ENCODE measurements at places on chromosomes 5 and 9.
A peak's percentile ranks its signal among the peaks of the same experiment; 100 is the strongest.

GRCh38 chr5:10987925-10988504 is 227.0 kb upstream of the DAP start:
- DNase-seq: peak; percentile 52

DNA sequence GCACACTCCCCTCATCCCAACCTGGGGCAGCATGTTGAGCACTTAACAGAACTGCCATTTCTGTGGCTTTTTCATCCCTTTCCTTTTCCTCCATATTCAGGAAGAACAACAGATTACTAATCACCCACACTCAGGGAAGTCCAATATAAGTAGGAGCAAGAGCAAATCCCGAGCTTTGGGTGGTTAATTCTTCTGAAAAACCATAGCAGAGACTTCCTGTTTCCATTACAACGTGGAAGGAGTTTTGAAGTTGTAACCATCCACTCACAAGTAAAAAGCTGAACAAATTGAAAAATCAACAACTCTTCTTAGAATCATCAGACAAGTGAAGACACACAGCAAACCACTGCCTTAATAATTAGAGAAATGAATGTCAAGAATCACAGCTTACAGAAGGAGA is 8.2 kb downstream of the CTSL start:
- no peak for DNase-seq

DNA sequence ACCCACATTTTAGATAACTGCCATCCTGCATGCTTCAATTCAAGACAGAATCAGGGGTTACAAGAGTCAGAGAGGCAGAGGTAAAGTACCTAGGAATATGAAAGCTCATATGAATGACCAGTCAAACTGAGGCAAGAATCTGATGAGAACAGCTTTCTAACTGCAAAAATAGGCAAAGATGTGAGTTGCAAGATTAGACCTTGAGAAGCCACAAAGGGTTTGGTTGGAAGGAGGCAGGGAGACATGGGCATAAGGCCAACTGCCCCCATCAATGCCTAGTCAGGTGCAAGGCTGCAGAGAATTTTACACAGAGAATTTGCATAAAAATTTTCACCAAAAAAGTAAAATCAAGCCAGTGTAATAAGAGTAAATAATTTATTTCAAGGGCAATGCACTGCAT is 12.8 kb downstream of the FAM114A2 start:
- no peak for DNase-seq

DNA sequence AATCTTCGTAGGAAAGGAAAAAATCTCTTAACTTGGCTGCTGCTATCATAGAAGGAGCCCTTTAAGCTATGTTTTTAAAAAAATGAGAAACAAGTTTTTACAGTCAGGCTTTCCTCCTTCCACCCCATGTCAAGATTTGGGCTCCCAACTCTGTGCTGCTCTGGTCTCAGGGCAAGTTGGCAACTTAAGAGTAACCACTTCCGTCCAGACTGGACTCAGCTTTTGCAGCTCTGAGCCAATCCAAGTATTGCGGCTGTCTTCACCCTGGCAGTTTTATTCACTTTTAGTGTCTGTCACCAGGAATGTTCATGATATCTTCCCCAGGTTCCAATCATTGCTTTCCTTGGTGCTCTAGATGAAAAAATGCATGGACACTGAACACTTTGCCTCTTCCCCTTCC is 115.9 kb upstream of the GAS1 start:
- DNase-seq: peak; percentile 71

DNA sequence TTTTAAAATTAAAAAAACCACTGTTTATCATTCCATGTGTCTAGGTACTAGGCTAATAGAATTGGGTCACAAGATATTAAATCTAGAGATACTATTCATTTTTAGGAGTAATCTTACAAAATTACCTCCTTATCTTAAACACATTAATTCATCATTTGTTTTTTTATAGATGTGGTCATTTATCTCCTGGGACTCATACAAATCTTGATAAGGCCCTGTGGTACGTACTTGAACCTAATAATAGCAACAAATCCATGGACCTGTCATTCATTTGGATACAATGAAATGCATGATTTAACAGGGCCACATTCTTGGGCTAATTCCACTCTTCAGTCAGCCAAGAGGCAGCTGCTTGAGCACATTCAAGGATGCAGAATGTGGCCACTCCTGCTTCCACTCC is 66.4 kb upstream of the MARCHF11 start:
- no peak for DNase-seq

GRCh38 chr5:103223031-103223955 is 35.3 kb upstream of the MACIR start:
- no peak for DNase-seq

- DNase-seq: peak; percentile 62
Observed at GRCh38 chr5:180390441-180391190, 37.5 kb upstream of the GFPT2 start.

DNA sequence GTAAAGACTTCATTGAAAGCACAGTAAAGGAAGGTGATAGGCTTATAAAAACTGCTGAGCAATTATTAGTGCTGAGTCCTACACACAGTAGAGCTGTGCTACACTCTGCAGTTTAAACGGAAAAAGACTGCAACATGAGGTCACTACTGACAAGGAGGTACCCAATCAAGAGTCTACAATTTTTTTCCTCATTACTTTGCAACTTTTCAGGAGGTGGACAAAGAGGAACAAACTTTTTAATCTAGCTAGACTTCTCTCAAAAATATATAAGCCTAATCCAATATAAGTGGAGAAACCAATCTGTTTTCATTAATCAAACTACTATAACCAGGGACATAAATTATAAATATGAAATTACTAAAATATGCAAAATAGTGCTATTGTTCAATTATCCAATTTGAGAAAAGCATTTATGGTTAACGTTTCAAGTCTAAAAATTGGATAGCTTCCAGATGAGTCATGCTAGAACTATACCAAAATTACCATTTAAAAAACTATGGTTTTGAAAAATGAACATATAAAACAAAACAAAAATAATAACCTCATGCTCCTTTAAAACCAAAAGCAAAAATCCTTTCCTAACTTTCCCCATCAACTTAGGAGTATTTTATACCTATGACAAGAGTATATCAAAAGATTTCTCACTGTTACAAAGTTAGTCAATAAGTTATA is 37.7 kb downstream of the FAM13B start:
- no peak for DNase-seq

DNA sequence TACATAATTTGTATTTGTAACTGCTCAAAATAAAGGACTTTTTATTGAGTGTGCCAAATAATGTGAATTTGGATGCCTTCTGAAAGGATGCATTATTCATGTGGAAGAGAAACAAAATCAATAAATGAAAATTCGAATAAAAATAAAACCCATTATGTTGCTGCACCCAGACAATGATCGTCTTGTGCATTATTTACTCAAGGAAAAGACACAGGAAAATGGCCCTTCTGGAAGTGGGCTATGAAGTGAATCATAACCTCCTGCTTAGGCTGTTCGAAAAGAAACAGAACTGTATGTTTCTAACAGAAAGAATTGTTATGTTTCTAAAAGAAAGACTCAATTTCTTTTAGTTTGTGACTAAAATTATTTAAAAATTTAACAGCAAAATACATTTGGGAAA is 168.9 kb upstream of the NFIB start:
- DNase-seq: no peak

DNA sequence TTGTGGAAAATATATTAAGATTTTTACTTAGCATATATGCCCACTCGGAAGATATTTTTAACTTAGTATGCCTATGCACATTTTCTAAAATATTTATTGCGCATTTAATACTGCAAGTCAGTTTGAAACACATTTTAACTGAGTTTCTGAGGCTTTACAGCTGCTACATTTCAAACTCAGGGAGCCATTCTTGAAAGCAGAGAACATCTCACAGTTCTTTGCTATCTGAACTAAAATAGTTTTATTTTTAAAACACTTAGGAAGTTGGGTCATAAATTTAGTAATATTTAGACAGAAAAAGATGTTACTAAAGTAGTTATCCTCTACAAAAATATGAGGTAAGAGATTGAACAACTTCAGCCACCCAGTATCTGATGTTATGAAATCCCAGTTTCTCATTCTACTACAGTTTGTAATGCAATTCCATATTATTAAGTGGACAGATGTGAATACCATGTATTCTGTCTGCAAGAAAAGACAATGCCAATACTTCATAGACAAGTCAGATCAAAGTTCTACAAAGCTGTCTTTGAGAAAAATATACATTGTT is 409.9 kb upstream of the EDIL3 start:
- no peak for DNase-seq

- DNase-seq: no peak
Observed at GRCh38 chr5:50767588-50767987, 101.2 kb downstream of the PARP8 start.

DNA sequence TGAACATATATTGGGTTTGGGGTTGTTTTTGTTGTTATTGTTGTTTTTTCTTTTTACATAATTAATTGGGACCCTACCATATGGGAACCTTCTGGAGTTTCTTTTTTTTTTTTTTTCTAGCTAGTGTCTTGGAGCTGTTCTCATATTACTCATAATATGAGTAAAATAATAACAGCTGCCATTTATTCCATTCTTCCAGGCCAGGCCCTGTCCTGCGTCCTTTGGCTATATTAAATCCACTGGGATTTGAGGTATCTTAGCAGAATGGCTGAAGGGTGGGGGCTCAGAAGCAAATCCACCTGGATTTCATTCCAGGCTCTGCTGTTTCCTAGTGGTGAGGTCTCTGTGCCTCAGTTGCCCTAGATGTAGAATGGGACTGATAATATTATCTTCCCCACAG is 47.2 kb upstream of the RPL26L1 start:
- no peak for DNase-seq

GRCh38 chr9:38018958-38019602 is 49.9 kb downstream of the SHB start:
- no peak for DNase-seq

DNA sequence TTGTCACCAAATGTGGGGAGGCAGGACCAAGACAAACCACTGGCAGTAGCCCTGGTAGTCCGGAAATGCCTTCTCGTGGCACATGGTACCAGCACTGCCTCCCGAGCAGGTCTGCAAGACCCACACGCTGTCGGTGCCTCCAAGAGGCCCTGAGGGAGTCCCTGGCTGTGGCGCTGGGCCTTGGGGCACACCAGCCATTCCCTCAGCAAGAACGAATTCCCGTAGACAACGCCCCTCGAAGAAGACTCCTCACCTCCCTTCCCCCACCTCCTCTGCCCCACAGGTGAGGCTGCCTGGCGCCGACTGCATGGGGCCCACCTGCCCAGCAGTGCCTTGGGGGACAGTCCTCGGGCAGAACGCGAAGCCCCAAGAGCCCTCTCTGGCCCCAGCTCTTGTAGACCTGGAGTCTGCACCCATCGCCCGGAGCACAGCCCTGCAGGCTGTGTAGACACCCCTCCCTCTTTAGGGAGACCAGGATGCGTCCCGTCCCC is 56.0 kb downstream of the EXD3 start:
- peak; percentile 73 for DNase-seq

- DNase-seq: no peak
Observed at GRCh38 chr5:152932621-152933020, 527.5 kb upstream of the NMUR2 start.

- no peak for DNase-seq
Observed at GRCh38 chr5:31021181-31021624, 172.3 kb upstream of the CDH6 start.

DNA sequence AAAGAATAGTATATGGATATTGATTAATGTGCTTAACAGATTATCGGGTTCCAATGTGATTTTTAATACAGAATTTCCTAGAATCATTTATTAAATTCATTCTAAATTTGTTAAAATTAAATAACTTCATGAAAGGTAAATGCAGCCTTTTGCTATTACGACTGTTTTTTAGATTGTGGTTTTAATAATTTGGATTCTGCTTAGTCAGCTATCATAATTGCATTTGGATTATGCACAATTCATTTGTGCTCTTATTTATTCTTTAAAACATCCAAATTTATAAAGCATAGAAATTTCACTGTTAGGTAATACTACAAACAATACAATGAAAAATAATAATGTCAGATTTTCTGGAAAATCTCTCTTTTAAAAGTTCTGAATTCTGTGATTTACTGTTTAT is 1598.5 kb downstream of the EFNA5 start:
- DNase-seq: no peak

- DNase-seq: no peak
Observed at GRCh38 chr5:26625099-26625498, 413.3 kb downstream of the CDH9 start.

DNA sequence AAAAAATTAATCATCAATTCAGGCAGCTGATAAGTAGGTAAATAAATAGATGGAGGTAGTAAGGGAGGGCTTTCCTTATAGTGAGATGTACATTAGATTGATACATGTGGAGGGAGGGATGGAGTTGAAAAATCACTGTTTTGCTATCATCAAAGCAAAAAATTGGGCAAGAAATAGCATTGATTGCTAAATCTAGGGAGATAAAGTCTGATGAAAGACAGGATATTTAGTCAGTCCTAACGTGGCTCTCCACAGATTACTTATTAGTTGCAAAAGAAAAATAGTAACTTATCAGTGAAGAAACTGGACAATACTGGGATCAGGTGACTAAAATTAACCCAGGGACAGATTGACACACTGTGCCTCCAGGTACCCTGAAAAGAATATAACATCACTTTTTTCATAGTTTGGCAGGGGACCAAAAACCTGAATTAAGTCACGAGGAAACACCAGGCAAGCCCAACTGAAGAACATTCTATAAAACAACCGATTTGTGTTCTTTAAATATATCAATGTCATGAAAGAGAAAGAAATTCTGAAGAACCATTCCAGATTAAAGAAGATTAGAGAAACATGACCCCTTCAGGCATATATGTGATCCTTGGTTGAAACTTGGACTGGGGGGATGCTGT is 27.1 kb upstream of the GOLPH3 start:
- DNase-seq: no peak

DNA sequence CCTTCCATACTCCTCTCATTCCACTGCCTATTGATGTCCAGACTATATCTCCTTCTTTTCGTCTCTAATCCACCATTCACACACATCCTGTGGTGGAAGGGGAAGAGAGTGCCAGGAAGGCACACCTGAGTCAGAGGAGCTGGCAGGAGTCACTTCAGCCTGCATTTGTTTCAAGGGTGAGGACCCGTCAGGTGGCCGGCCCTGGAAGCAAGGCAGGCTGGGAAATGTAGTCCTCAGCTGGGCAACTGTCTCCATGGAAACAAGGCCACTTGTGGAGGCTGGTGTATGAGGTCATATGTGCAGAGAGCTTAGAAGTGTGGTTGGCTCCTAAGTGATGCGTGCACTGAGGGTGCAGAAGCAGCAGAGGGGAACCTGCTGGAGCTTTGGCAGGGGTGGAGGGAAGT is 278.4 kb downstream of the NSG2 start:
- no peak for DNase-seq

- no peak for DNase-seq
Observed at GRCh38 chr9:129586245-129586644, 34.7 kb downstream of the C9orf50 start.

DNA sequence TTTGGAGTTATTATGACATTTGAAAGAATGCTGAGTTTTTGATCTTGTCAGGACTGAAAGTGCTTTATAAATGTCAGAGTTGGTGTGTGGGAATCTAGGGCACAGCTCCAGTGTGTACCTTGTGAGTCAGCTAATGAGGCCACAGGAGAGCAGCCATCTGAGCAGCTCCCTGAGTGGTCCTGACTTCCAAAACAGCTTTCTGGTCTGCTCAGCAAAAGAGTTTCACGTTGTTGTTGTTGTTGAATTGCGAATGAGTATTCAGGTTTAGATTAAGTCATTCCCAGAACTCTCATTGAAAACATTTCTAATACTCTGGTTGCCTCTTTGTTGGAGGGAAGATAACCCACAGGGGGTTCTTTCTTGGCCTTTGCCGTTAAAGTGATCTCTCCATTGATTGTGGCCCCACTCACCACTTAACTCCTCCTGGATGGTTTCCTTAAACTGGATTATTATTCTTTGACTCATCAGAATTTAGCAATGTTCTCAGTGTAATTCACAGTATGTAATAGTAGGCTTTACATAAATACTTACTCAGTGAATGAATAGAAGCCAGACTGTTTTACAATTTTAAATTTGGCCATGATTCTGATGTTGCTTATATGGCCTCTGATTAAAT is 125.1 kb upstream of the SGCD start:
- DNase-seq: no peak
